Panc1 (cell line): ENCODE measurements at places on chromosomes 5 and 9. TPM values are rescaled to one million over a fixed set of nuclear protein-coding genes. Genes with fewer than 3 reads are reported as not detected.

LECT2 gene
- not detected for total RNA-seq

TSTD2 gene
- total RNA-seq, result 10.1 TPM

MYO10 gene
- 71.9 TPM for total RNA-seq

VLDLR gene
- total RNA-seq, result 2.1 TPM

SLC9A3 gene
- total RNA-seq, result 2.0 TPM
